ENCODE measurements at places on chromosomes 5 and 9.

- DNase-seq, result no peak
These were observed 6.4 kb upstream of the TOR4A start for GRCh38 chr9:137270929-137271695.

DNA sequence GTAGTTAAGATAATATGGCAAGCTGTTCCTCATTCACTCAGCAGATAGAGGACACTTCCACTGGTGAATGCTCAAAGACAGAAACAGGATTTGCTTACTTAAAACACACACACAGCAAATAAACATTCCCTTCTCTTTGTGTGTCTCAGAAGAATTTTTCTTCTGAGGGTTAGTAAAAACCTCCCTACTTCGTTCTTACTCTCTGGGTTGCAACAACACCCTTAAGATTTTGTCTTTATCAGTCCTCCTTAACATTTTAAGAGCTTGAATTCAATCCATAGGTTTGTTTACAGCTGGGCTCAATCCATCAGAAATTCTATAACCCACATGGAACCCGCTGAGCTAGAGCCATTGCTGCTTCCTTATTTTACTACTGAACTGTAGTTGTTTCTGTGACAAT is 237.4 kb upstream of the PIK3R1 start:
- no peak for DNase-seq

DNA sequence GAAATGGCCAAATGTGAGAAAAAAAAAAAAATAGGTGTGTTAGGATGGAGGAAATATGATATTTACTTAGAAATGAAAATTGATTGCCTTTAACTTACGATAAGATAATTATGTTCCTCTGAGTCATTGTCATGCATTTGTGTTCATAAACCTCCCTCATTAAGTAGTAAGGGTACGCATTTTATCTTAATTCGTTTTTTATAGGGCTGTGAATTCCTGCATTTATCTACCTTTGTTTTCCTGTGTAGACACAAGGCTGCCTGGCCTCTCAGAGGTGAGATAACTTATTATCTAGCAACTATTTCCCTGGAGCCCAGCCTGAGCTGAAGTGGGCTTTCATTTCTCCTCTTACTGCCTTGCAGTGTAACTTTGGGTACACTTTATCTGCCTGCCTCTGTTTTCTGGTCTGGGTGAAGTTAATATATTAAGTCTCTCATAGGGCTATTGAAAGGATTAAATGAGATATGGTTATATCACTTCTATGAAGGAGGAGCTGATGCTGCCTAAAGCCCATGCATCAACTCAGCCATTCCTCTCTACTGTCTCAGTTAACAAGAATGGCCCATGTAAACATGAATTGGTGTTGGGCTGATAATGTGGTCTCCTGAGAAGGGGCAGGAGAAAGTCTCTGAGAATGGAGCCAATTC is 103.8 kb upstream of the KLF4 start:
- no peak for DNase-seq

GRCh38 chr5:1246711-1247431 is 21.7 kb downstream of the SLC6A18 start:
- no peak for DNase-seq

GRCh38 chr5:96818125-96818788 is 10.5 kb upstream of the ERAP1 start:
- DNase-seq, result no peak

DNA sequence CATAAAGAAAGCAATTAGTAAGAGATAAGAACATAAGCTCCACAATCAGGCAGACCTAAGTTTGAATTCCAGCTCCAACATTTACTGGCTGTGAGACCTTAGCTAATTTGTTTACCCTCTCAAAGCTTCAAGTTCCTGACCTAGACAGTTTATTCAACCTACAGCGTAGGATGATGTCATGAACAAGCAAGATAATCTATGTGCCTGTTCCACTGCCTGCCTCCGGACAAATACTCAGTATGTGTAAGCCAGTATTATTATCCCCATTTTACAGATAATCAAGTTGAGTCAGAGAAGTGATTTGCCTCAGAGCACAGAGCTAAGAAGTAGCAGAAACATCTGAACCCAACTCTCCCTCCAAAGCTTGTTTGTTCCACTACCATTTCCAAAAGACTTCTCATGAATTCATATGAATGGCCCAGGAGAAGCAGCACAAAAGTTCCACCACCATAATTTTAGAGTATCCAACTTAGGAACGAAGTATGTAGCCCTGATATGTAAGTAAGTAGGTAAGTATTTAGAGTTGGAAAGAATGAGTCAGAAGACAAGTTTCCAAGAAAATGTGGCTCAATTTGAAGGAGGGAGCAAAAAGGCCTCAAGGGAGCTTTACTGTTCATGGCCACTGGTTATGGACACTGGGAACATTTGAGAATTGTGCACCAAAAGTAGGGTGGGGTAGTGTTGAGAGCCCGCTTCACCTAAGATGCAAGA is 398.2 kb downstream of the NFIB start:
- DNase-seq, result no peak

DNA sequence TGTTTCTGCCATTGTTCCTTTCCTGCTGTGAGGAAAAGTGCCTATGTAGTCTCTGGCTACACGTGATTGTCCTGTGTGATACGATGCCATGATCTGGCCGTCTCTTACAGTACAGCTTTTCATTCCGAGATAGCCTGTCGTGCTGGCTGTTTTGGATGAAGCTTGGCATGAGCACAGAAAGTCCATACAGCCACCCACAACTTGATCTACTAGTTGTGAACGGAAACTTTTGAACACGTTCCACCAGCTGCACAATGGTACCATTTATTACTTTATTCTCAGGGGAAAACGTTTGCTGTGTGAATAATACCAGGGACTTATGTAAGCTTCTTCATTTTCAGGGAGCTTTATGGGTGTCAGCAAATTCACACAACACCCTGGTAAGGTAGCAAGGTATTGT is 217.6 kb upstream of the ANKRD55 start:
- no peak for DNase-seq

- no peak for DNase-seq
These were observed 83.1 kb downstream of the VCAN start for GRCh38 chr5:83554686-83555085.

Data from activated T-cell treated with anti-CD3 and anti-CD28 coated beads, Interleukin-2, amount 50 U/mL, for 48 hours (primary cell).